Suppressor macrophage treated with lipopolysaccharide for 1 hour (primary cell): ENCODE measurements at places on chromosomes 2 and 18.

DNA sequence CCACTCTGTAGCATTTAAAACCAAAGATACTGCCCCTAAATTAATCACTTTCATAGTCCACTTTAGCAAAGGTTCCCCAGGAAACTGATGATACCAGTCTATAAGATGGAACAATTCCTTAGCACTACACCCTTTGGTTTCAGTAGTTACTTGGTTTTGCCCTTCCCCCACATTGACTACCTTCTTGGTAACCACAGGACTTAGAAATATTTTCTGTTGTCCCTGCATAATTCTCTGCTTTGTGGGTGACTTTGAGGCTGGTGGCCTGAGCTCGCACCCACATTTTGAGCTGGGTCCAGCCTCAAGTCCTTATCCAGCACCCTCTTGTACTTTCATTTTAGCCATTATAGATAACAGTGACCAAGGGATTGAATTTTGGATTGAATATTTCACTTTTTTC, 23.1 kb downstream of the ELP2 start:
- DNase-seq: no peak

DNA sequence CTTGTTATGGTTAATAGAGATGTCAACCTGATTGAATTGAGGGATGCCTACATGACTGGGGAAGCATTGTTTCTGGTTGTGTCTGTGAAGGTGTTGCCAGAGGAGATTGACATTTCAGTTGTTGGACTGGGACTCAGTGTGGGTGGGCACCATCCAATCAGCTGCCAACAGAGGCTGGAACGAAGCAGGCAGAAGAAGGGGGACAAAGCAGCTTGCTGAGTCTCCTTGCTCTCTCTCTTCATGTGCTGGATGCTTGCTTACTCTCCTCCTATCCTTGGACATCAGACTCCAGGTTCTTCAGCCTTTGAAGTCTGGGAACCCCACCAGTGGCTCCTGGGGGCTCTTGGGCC, 22.2 kb upstream of the SMAD4 start:
- no peak for DNase-seq

GRCh38 chr2:55038428-55038827, 11.8 kb downstream of the RTN4 start:
- no peak for DNase-seq

GRCh38 chr2:42072349-42073118, 24.7 kb downstream of the PKDCC start:
- DNase-seq: peak; percentile 21

DNA sequence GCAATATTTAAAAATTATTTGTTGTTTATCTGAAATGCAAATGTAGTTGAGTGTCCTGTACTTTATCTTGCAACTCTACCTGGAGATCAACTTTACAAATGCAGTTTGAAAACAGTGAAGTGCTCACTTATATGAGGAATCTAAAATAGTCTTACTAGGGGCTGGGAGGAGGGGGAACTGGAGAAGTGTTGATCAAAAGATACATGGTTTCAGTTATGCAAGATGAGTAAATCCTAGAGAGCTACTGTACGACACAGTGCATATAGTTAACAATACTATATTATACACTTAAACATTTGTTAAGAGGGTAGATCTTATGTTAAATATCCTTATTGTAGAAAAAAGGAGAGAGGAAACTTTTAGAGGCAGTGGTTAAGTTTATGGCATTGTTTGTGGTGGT, 241.9 kb downstream of the BCL11A start:
- no peak for DNase-seq

DNA sequence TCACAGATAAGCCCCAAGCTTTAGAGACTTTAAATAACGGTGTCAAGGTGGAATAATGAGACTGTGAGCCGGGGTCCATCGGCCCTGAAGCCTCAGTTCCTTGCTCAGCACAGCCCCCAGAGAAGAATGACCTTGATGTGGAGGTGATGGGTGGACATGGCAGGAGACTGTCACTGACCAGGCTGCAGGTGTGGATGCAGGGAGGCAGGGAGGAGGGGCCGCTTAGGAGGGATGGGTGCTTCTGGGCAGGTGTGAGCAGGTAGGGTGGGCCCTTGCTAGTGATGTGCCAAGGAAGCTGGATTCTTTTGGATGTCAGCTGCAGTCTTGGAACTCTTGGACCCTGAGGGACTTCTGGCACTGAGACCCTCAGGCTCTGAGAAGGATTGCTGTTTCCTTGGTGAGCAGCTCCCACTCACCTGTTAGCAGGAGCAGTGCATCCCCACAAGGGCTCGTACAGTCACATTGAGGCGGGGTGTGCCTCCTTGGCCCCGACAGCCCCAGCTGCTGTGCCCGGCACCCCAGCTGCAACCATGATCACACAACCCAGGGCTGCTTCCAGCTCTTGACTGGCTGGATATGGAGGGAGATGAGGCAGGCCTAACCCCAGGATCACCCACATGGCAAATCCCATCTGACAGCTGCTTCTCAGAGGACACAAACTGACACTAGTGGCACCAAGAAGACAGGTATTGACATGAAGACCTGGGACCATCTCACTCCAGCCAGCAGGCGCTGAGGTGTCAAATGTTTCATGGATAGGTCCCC, 209.8 kb upstream of the HDAC4 start:
- DNase-seq: no peak

GRCh38 chr2:5074733-5075132, 617.5 kb upstream of the SOX11 start:
- no peak for DNase-seq

DNA sequence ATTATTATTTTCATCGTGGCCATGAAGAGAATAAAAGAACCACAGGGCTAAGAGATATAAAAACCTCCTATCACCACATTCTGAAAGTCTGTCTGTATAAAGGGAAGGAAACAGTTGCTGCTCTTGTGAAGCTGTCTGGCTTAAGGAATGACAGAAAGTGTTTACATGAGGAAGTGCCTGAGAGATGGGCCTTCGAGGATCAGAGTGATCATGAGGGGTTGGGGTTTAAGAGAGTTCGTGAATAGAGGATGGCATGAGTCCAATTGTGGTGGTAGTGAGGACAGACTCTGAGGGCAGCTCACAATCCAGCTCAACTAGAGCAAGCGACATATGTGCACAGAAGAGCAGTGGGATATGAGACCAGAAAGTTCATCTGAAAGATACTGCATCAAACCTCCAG, 65.8 kb upstream of the PIEZO2 start:
- no peak for DNase-seq

DNA sequence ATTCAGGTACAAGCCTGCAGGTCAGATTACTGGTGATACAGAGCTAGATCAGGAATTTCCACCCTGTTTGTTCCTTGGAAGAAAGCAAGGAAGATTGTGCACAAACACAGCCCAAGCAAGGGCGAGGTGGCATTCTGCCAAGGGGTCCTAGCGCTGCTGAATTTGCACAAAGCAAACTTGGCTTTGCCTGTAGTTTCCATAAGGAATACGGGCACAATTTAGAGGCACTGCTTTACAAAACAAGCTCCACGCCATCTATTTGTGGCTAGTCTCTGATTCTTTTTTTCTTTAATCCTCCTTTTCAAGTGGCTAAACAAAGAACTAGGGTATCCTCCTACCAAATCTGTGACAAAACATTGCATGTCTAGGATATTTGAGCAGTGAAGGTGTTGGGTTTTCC, 195.5 kb upstream of the ACVR2A start:
- DNase-seq: no peak

- DNase-seq: peak; percentile 25
Observed at GRCh38 chr2:241680827-241681599, 5.6 kb downstream of the DTYMK start.

GRCh38 chr2:3598912-3599854, 4.3 kb downstream of the COLEC11 start:
- DNase-seq: peak; percentile 86

- no peak for DNase-seq
Observed at GRCh38 chr18:11258039-11258610, 108.8 kb upstream of the PIEZO2 start.

DNA sequence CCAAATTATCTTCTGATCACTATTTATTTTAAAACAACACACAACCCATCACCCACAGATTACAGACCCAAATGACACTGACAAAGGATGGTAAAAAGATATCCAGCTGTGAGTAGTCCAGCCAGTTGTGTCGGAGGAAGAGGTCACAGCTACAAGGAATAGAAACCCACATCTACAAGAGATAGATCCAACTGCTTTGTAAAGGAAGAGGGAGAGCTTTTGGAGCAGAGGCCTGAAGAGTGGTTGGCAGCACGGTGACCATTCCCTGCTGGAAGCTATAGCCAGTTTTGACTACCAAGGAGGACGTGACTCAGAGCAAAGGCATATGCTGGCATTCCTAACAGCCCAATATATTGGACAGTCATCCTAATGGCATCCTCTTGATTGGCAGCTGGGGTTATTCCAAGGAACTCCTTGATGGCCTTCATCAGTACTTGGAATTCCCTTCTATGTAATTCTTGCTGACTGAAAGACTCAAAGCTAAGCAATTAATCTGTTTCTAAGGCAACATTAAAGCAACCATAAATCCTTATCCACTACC, 17.1 kb downstream of the SLC8A1 start:
- DNase-seq: no peak

DNA sequence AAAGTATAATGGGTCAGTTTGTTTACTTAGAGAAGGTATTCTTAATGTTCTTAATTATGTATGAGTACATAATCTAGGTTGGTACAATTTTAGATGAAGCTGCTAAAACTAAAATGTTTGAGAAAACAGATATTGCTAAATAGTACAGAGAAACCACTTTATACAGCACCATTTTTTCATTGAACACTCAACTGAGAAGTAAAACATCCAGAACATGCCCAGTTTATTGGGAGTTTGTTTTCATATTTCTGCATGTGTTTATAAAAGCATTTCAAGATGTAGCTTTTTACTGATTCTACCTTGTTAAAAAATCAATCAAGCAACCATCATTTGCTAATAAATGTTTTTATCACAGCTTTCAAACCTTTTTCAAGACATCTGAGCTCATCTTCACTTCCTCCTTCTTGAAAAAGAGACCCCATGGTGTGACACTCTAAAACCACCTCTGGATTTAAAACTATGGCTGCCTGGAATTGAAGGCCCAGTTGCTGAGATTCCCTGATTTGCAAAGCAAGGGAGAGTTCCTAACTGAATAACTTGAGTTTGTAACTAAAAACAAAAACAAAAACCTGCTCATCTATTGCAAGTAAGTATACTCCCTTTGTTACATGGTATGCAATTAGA, 585.9 kb downstream of the ZEB2 start:
- DNase-seq: no peak

DNA sequence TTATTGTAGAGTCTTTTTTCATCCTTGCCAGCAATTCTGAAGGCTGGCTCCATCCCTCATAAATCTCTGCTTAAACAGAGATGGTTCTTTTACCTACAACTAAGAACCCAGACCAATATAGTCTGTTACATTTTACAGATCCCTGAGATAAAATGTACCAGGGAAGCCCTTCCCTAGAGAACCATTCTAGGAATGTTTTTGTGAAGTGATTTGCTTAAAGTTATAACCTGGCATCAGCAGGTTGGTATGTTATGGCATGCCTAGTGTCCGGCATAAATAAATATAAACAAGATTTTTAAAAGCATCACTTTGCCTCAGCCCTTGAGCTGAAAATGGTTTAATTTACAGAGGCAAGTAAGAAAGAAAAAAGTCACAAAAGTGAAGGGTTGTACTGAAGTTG, 18.5 kb upstream of the NPAS2 start:
- no peak for DNase-seq

DNA sequence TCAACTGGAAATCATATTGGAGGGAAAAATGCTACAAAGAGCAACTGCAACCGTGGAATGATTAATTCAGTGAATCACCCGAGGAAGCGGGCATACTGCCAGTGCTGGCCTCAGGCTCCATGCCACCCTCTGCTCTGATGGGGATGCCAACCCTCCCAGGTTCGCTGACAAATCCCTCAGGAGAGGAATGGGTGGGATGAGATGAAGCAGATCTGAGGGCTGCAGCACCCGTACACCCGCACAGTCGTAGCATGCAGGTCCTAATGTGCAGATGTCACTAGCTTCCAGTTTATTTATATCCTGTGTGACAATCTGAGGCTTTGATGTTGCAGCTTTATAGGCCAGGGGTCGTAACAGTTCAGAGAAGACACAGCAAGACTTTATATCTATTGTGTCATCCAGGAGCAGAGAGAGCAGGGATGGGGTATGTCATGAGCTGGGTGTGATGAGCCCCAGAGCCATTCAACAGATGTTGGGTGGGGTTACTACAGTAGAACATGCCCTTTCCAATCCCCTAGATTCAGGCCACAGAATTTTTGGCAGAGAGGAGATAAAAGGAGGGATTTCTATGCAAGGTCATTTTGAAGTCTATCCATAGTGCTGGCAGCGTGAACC, 44.6 kb downstream of the DPP4 start:
- no peak for DNase-seq

DNA sequence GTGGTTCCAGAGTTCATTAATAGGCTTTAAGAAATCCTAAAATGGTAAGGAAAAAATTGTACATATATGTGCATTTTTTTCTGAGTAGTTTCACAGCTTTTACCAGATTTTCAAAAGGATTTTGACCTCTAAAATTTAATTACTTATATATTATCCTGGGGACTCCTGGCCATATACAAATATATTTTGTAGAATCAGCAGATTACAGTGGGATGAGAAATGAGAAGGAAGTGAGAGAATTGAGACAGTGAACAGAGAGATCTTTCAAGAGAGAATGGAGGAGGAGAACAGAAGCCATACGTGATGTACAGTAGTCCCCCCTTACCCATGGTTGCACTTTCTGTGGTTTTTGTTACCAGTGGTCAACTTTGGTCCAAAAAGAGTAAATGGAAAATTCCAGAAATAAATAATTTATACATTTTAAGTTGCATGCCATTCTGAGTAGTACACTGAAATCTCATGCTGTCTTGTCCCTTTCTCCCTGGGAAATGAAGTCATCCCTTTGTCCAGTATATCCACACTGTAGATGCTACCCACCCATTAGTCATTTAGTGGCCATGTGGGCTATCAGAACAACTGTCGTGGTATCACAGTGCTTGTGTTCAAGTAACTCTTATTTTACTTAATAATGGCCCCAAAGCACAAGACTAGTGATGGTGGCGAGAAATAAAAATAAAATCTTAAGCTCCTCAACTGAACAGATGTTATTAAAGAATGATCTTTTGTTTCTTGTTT, 130.4 kb upstream of the MYO3B start:
- no peak for DNase-seq

DNA sequence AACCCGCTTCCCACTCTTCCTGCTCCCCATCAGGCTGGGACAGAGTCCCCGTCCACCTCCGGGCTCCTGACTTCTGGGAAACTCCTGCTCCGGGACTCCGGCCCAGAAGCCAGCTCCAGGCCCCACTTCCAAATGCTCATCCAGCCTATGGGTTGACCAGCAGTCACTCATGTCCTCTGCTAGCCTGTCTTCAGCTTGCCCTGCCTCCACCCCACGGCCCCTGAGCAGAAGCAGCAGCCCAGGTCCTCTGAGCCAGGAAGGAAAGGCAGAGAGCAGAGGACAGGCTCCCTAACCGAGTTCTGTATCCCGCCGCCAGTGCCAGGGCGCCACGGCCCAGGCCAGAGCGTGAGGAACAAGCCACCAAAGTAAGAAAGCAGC, 86.4 kb upstream of the ID2 start:
- DNase-seq: no peak

- DNase-seq: no peak
Observed at GRCh38 chr2:80519121-80519643, 214.6 kb upstream of the LRRTM1 start.

GRCh38 chr18:13105059-13105458, 113.5 kb upstream of the LDLRAD4 start:
- no peak for DNase-seq
